ENCODE measurements at places on chromosomes 3 and 15.

- DNase-seq: no peak
Measured at GRCh38 chr3:29805757-29806156, 524.9 kb downstream of the RBMS3 start.

GRCh38 chr3:189794518-189794917, 163.3 kb downstream of the TP63 start:
- no peak for DNase-seq

DNA sequence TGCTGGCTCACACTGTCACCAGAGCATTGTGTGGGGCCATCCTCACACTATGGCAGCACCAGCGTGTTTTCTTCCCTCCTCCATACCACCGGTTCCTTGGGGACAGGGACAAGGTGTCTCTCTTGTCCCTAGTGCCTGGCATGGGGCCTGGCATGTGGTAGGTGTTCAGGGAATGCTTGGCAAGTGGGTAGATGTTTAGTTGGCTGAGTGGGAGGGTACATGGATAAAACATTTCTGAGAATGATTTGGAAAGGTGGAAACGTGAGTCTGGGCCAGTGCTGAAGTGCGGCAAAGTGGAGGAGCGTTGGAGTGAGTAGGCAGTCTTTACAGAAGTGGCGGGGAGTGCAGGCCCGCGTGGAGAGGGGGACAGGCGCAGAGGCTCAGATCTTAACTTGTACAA, 15.0 kb downstream of the SNAPC5 start:
- DNase-seq: no peak

- no peak for DNase-seq
Measured at GRCh38 chr15:52359722-52360121, 64.1 kb upstream of the MYO5C start.

- no peak for DNase-seq
Measured at GRCh38 chr3:127170814-127171213, 22.1 kb upstream of the PRR23E start.

All from NCI-H187 (cell line).